ENCODE measurements at places on chromosomes 5 and 9.

GRCh38 chr9:7606591-7606990 lies 193.0 kb downstream of the DMAC1 start:
- no peak for DNase-seq

DNA sequence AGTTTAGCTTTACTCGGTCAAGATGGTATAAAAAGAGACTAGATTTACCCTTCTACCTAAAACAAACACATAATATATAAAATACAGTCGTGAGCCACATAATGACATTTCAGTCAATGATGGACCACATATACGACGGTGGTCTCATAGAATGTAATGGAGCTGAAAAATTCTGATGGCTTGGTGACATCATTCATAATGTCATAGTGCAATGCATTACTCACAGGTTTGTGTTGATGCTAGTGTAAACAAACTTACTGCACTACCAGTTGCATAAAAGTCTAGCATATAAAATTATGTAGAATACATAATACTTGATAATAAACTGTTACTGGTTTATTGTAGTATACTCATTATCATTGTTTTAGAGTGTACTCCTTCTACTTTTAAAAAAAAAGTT lies 115.9 kb upstream of the GDNF start:
- no peak for DNase-seq

DNA sequence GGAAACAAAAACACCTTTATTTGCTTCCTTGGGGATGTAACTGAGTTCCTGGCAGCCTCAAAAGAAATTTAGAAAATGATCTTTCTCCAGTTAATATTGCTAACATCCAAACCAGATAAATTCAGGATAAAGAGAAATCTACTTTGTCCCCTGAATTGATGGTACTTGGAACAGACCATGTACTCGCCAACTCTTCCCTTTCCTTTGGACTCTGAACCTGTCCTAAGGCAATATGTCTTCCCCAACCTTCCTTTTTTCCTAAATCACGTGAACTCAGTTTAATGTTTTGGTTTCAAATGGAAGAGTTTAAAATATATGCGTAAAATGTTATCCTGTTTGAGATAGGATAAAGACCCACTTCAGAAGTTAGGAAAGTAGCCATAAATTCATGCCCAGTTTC lies 28.0 kb downstream of the ACO1 start:
- no peak for DNase-seq

DNA sequence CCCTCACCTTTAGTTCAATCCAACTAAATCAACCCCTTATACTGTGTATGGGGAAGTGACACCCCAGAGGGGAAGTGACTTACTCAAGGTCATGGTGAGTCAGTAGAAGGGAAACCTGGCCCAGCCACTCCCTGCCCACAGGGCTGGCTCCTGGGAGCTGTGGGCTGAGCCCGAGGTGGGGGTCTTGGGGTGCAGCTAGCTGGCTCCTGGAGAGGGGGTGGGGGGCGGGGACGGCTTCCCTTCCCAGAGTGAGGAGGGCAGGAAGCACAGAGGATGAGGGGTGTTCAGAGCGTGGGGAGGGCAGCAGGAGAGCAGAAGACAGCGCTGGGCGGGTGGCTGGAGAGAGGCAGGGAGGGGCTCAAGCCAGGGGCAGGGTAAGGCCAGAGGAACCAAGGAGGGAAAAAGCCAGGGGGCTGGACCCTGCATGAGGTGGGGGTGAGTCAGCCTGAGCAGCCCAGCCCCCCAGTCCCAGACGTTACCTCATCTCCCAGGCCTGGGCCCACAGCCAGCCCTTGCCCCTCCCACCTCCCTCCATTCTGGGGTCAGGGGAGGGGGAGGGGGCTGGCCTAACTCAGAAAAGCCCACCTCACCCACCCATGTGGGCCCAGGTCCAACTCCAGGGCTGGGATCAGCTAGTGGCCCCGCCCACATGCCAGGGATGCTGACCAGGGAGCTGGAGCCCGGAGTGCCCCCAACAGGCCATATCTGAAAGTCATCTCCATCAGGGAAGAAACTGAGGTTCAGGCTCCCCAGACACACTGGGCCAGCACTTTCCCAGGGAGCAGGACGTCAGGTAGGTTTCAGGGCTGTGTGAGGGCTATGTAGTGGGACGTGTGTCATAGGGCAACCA lies 2.8 kb downstream of the PDLIM7 start:
- no peak for DNase-seq

DNA sequence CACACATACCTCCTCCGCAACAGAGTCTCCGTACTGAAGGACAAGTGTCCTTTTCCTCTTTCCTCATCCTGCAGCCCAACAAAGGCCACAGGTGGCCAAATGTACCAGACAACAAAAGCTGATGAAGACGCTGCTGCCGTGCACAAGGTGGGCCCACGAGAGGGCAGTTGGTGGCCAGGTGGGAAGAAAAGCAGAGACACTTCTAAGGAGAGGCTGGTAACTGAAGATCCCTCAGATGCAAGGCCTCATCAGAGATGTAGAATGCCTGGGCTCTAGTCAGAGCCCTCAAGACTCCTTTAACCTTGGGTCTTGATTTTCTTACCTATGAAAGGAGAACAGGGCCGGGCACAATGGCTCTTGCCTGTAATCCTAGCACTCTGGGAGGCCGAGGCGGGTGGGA lies 75.7 kb downstream of the NRG2 start:
- DNase-seq, result no peak

- DNase-seq, result no peak
Measured at GRCh38 chr5:88707216-88707965, 175.6 kb downstream of the MEF2C start.

GRCh38 chr5:139413963-139414362 lies 10.1 kb upstream of the SPATA24 start:
- no peak for DNase-seq

DNA sequence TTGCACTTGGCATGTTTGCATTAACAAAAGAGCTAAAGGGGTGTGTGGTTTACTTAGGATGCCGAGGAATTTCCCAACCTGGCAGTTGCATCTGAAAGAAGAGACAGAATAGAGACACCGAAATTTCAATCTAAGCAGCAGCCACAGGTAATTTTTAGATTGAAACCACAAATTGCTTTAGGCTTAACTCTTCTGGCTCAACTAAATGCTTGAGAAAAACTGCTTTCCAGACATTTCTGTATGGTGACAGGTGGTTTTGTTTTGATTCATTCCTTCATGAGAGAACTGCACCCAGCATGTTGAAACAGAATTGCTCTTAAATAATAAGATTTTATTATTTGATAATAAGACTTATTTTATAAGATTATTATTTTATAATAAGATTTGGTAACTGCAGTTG lies 21.5 kb downstream of the SECISBP2 start:
- DNase-seq, result no peak

DNA sequence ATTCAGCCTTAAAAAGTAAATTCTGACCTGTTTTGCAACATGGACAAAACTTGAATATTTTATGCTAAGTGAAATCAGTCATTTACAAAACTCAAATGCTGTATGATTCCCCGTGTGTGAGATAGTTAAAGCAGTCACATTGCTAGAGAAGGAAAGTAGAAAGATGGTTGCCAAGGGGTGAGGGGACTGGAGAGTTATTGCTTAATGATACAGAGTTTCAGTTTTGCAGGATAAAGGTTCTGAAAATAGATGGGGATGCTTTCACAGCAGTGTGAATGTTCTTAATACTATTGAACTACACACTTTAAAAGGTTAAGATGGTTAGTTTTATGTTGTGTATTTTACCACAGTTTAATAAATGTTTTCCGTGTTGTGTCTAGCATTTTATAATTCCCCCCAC lies 51.2 kb downstream of the SGCD start:
- DNase-seq, result no peak

GRCh38 chr9:15244001-15244441 lies 63.0 kb downstream of the TTC39B start:
- DNase-seq, result no peak

- no peak for DNase-seq
Measured at GRCh38 chr5:76332102-76332501, 71.0 kb upstream of the IQGAP2 start.

- DNase-seq, result no peak
Measured at GRCh38 chr9:109158651-109159050, 8.4 kb downstream of the FRRS1L start.

GRCh38 chr9:127078988-127079387 lies 43.4 kb downstream of the ANGPTL2 start:
- no peak for DNase-seq

DNA sequence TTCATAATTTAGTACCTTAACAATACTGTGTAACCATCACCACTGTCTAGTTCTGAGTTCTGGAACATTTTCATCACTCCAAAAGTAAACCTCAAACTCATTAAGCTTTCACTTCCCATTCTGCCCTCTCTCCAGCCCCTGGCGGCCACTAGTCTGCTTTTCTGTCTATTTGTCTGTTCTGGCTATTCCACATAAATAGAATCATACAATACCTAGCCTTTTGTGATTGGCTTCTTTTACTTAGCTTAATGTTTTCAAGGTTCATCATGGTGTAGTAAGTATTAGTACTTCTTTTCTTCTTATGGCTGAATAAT lies 138.7 kb downstream of the RAPGEF6 start:
- DNase-seq, result no peak

DNA sequence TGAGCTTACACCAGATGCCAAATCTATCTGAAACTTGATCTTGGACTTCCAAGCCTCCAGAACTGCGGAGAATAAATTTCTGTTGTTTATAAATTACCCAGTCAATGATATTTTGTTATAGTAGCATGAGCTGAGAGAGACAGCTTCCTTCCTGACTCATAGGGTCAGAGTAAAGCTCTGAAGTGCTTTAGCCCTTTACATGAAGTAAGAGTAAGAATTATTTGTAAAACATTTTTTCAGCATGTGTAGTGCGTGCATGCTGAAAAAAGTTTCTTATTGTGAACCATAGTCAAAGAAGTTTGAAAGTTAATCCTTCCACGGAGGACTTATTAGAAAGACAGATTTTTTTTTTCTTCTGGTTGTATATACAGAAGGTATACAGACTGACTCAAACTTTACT lies 172.4 kb downstream of the DMRT2 start:
- DNase-seq, result no peak

DNA sequence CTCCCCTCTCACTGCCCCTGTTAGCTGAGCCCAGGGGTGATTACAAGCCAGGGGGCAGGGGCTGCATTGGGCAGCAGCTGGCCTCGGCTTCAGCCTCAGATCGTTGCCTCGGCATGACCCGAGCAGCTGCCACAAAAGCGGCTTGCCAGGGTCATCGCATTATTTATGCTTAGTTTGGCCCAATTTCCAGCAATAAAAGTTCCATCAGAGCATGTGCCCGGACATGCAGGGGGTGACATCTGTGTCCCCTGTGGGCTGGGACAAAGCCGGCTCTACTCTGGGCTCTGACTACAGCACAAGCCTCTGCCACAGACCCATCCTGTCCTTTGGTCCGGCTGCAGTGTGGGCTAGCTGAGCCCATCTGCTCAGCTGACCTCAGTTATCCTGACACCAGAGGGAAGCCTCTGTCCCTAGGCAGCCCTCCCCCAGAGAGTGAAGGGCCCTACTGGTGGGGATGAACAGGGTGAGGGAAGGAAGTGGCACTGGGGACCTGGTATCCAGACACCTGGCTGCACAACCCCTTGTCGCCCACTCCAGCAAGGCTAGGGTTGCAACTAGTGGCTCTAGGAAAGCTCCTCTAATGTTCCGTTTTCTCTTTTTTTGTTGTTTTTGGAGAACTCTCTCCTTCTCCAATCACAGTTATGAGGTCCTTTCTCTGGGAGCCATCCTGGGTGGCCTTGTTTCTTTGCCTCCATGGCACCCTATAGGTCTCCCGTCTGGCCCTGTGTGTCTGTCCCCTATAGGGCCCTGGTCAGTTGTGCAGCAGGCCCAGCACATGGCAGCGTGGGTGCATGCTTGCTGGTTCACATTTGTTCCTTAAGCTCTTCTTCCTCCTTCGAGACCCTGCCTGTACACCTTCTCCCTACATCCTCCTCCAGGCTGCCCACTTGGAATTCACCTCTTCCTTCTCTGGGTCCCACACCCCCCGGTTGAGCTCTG lies 13.3 kb upstream of the GADD45G start:
- DNase-seq, result no peak

GRCh38 chr9:35603506-35603985 lies 1.5 kb upstream of the TESK1 start:
- DNase-seq, result peak; percentile 31

- DNase-seq, result no peak
Measured at GRCh38 chr5:129670957-129671500, 76.9 kb upstream of the MINAR2 start.

DNA sequence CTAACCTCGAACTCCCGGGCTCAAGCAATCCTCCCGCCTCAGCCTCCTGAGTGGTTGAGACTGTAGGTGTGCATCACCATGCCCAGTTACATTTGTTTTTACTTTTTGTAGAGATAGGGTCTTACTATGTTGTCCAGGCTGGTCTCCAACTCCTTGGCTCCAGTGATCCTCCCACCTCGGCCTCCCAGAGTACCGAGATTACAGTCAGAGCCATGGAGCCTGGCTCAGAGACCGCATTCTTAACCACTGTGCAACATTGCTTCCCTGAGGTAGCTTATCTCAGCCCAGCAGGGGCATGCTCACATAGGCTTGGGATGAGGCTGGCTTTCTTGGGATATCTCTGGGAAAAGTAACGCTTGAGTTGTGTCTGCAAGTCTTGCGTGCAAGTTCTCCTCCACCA lies 99.7 kb downstream of the SPRY4 start:
- DNase-seq, result no peak

DNA sequence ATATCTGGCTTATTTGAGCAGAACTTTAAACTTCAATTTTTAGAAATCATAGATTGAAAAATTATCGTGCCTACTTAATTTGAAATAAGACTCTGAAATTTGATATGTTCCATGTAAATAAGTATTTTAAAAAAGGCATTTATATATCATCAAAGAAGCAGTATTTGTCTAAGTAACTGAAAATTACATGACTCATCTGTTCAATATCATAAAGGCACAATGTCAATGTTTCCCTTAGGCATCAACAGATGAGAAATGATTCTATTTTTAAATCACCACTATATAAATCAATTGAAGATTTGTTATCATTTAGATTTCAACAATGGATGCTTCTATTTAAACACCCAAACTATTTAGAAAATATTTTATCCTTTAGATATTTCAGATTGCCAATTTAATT lies 142.9 kb upstream of the POU5F2 start:
- no peak for DNase-seq

GRCh38 chr5:169416583-169417196 lies 115.8 kb upstream of the SLIT3 start:
- DNase-seq, result no peak

DNA sequence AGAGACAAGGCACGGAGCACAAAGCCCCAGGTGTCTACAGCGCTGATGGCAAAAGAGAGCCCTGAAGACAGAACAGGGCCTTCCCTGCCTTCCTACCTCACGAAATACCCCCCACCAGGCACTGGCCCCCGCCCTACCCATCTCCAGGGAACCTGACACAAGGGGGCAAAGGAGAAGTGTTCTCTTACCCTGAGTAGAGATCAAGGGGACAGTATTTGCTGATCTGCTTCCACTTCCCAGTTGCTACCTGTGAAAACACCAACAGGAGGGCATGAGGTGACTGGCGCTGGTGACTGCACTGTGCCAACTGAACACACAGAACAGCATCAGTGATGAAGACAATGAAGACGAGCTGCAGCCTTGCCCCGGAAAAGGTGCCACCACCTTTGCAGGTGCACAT lies 27.4 kb downstream of the IPPK start:
- no peak for DNase-seq

- DNase-seq, result no peak
Measured at GRCh38 chr5:21701317-21701716, 1151.8 kb downstream of the CDH12 start.

GRCh38 chr5:135124128-135124527 lies 90.1 kb upstream of the PITX1 start:
- no peak for DNase-seq

GRCh38 chr5:23204111-23204510 lies 303.3 kb upstream of the PRDM9 start:
- no peak for DNase-seq
